ENCODE measurements at places on chromosomes 3 and 15.

DNA sequence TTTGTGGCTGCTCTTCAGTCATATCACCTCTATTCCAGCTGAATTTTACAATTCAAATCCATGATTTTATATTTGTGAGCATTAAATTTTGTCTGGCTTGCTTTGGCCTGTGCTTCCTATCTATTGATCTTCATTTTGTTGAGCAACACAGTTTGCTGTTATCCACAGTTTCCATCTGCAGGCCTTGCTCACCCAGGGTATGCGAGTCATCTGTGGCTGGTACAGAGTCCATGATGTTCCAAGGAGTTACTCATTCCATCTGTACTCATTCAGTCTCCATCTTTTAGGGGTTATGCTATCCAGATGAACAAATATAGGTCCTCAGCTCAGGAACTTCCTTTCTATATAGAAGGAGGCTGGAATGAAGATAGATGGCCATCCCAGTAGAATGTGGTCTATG is 70.1 kb upstream of the CCK start:
- DNase-seq: no peak

GRCh38 chr3:113552851-113553250 is 20.5 kb downstream of the SIDT1 start:
- no peak for DNase-seq

DNA sequence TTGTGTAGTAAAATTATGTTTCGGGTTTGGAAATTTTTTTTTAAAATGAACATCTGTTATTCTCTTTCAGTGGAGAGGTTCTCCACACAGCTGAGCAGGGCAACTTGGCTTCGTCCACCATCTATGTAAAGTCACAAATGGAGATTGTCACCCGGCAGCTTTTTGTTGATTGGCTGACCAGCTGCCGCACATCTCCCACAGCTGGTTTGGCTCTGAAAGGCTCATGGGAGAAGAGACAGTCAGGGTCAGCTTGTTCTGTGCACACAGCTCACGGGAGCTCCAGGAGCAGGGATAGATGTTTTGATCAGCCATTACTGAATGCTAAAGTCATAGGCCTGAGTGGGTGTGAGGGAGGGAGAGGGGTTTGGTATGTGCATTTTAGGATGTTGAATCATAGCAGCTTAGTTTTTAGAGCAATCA is 12.9 kb upstream of the CCDC80 start:
- DNase-seq: peak; percentile 96

GRCh38 chr3:41881233-41881821 is 80.6 kb downstream of the ULK4 start:
- DNase-seq: peak; percentile 29

GRCh38 chr15:90917569-90917968 is 14.5 kb downstream of the MAN2A2 start:
- no peak for DNase-seq

DNA sequence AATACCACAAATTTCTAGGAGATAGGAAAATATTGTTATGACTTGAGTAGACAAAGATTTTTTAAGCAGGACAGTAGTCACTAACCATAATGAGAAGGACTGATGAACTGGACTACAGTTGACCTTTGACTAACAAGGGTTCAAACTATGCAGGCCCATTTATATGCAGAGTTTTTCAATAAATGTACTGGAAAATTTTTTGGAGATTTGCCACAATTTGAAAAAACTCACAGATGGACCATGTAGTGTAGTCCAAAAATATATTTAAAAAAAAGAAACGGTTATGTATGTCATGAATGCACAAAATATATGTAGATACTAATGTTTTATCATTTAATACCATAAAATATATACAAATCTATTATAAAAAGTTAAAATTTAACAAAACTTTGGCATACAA is 151.8 kb downstream of the LRRN1 start:
- DNase-seq: no peak

- no peak for DNase-seq
Observed at GRCh38 chr15:78977091-78977571, 32.3 kb upstream of the CTSH start.

DNA sequence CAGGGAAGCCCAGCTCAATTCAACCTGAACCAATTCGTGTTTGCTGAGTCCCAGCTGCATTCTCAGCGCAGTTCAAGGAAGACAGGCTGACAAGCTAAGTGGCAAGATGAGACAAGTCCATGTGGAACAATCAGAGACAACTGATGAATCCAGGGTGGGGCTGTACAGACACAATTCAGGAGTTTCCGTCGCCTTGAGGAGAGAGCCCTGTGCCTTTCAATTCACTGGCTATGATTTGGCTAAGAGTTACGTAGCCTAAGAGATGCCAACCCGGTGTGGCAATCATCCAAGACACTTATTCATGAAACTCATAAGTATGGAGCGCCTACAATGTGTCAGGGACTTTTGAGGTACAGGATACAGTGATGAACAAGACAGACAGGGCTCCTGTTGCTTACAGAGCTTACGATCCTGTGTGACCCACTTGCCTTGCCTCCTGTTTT is 15.5 kb upstream of the ZBED2 start:
- DNase-seq: no peak

- no peak for DNase-seq
Observed at GRCh38 chr15:68228143-68228970, 1.2 kb downstream of the CLN6 start.

DNA sequence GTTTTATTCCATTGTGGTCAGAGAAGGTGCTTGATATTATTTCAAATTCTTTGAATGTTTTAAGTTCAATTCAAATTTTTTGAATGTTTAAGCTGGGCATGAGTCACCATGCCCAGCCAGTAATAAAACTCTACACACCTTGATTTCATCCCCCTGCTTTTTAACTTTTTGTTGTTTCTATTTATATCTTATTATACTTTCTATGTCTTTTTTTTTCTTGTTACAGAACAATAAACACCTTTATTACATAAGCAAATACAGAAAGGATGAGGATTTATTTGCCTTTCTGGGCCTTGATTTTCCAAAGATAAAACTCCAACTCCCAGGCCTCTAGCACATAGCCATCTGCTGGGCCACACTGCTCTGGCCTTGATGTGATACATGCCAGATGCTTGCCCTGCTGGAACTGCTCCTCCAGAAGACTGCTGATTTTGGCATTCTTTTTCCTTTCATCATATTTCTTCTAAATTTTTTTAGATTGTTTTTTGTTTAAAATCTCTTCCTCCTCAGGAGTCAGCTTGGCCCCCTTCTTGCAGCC is 14.0 kb downstream of the DNAH12 start:
- peak; percentile 3 for DNase-seq

DNA sequence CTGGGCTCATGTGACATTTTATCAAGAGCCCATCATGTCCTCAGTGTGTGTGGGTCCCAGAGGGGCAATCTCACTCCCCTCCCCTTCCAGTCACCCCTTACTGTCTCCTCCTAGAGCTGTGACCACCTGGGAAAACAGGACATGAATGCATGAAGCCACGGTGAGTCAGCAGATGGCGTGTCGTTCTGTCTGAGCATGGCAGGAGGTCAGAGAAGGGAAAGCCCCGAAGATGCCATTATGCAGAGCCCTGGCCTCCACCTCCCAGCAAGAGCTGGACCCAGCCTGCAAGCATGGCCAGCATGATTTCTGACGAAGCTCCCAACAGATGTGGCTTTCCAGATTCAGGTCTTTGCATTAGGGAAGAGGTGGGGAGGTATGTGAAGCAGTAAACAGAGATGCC is 118.5 kb downstream of the TLE3 start:
- no peak for DNase-seq

DNA sequence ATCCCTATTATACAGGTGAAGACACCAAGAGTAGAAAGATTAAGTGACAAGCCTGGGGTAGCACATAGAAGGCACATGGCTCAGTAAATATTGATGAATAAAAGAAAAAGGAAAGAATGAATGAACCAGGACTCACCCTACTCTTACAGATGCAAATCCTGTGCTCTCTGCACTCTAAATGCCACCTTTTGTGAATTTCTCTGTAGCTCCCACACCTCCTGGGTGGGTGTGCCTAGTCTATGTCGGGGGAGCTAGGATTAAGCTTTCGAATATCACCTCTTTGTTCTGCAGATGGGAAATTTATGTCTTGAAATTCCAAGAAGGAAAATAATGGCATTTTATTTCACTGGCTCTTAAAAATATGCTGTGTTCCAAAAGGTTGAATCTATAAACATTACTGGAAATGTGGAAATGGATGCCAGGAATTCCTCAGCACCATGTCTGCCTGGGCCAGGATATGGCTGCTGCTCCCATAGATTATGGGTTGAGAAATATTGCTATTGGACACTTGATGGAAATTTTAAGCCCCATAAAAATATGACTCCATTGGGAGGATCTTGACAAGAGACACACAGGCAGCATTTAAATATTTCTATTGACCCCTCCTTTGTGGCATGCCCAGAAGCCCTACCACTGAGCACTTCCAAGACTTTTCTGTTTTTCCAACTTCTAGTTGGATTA is 43.3 kb downstream of the CCNB2 start:
- DNase-seq: peak; percentile 70

GRCh38 chr15:94164202-94164807 is 67.1 kb upstream of the MCTP2 start:
- peak; percentile 67 for DNase-seq

DNA sequence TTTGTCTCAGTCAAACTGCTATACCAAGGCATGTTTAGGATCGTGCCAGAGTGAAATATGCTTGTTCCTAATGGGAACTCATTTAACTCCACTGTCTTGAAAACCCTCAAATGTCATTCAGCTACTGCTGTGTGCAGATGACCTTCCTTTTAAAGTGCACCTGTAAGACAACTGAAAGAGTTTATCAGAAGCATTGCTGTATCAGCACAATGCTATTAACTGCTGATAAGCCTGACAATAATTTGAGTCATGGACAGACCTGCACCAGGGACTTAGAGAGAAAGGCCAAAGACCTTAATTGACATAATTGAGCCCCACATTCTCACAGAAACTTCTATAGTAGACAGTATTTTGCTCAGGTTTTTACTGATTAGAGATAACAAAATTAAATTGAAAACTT is 557.9 kb downstream of the DIPK2A start:
- no peak for DNase-seq

- peak; percentile 21 for DNase-seq
Observed at GRCh38 chr15:49101536-49101935, 53.9 kb downstream of the COPS2 start.

- no peak for DNase-seq
Observed at GRCh38 chr3:115503394-115503793, 119.9 kb upstream of the GAP43 start.

DNA sequence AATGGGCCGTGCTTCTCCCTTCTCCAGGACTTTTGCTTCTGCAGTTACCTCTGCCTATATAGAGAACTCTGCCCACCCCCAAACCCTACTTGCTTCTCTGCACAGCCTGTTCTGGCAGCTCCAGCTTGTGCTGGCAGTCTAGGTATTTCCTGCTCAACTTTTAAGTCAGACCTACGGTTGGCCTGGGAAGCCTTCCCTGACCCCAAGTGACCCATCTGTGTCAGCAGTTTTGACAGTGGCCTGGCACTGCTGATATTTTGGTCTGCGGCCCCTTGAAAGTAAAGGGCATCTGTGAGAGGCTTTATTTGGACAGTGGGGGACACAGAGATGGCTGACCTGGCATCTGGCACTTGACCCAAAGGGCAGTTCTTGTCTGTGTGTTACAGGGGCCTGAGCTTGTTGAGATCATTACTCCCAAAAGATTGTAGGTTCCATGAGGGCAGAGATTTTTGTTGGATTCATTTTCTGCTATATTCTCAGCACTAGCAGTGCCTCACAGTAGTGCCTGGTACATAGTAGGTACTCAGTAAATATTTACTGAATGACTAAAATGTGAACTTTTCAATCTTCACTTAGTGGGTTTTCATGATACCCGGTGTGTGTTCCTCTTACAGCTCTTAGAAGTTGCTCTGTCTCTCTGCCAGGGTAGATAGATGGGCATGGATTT is 55.2 kb upstream of the TRAK1 start:
- no peak for DNase-seq

DNA sequence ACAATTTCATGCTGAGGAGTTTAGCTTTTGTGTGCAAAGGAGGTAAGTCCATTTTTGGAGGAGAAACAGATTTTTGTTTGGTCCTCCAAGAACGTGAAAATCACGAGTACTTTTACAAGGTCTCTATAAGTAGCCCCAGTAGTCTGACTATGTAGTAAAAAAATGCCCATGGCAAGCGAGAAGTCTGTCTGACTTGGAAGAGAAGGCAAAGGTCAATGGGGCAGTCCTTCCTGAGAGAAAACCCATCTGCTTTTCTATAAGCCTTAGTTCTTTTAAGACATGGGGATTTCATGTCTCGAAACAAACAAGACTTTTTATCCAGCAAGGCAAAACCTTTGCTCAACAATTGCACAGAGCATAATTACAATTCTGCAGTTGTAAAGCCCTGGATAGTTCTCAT is 183.2 kb downstream of the GAP43 start:
- no peak for DNase-seq

- no peak for DNase-seq
Observed at GRCh38 chr3:173287361-173287760, 110.2 kb upstream of the NLGN1 start.

- DNase-seq: peak; percentile 90
Observed at GRCh38 chr3:157160658-157161424, 894 bp upstream of the CCNL1 start.

GRCh38 chr15:77860071-77860691 is 217.3 kb downstream of the TBC1D2B start:
- DNase-seq: no peak

- no peak for DNase-seq
Observed at GRCh38 chr3:12585970-12586369, 29.1 kb downstream of the MKRN2 start.

- no peak for DNase-seq
Observed at GRCh38 chr15:75302318-75302717, 19.7 kb downstream of the GOLGA6D start.

DNA sequence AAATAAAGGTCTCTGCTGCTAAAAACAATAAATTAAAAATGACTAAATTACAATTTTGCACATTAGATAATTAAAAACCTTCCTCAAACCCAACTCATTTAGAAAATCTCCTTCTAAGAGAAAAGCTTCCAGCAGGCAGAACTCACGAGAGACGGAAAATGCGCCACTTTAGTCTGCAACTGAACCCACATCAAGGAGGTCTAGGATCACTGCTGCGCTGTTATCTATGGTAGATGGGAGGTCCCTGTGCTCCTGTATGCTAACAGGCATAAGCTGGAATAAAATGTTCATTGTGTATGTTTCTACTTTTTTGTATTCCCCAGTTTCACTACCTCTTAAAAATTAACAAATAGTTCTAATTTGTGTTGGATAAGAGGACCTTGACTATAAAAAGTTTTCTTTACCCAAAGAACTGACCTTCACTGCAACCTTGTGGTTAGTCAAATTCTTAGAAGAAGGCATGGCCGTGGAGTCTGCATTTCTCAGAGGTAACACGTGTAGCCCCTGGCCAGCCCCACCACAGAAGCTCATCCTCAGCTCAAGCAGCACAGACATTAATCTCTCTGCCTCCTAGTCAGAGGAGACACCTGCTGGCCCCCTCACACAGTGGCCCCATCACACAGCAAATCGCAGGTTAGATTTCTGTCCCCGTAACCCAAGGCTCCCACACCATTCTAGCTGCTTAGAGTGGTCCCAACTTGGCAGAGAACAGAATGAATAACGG is 22.3 kb downstream of the STIMATE start:
- DNase-seq: no peak
